ENCODE measurements at places on chromosomes 13 and 19.

DNA sequence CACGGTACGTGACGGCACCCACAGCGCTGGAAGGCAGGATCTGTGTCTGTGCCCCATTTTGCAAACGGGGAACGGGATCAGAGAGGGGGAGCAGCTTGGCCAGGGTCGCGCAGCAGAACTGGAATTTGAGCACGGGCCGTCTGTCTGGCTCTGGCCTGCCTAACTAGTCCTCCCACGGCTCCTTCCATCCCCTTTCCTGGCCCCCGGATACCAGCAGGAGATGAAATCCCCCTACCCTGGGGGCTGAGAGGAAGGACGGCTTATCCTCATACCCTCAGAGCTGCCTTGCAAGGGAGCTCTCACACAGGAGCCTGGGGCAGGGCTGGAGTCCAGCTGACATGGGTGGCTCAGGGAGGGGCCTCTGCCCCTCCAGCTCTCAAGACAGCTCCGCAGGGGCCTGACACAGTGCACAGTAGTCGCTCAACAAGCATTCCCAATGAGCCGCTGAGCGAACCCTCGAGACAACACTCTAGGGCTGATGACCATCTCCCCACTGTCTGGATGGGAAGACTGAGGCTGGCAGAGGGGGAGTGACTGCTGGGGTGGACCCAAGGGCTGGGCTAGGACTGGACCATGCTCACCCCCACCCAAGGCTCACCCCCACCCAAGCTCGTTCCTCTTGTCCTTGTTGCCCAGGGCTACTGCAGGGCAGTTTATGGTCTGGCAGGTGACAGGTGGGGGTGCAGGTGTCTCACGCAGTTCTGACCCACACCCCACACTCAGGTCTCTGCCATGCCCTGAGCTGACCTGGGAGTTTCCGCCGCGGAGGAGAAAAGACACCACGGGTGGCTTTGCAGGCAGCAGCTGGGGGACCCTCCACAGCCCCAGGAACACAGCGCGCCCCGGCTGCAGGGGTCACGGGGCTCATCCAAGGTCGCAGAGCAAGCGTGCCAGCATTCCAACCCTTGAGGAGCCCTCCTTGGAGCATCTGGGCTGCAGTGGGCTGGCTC lies 4.0 kb downstream of the ZBTB7A start:
- no peak for DNase-seq

- no peak for DNase-seq
These were observed 127.3 kb upstream of the EDNRB start for GRCh38 chr13:78045916-78046315.

DNA sequence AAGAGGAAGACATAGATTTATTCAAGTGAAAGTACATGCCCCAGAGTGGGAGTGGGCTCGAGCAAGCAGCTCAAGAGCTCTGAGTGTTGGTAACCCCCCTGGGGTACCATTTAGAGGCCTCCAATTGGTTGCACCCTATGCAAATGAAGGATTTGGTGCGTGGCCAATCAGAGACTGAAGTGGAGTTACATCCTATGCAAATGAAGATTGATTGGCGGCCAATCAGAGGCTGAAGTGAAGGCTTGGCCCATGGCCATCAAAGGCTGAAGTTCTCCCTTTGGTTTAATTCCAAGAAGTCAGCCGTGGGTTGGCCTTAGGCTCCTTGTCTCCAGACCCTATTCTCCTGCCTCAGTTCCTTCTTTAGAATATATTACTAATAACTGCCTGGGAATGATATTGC lies 12.9 kb upstream of the IGFL1 start:
- no peak for DNase-seq

DNA sequence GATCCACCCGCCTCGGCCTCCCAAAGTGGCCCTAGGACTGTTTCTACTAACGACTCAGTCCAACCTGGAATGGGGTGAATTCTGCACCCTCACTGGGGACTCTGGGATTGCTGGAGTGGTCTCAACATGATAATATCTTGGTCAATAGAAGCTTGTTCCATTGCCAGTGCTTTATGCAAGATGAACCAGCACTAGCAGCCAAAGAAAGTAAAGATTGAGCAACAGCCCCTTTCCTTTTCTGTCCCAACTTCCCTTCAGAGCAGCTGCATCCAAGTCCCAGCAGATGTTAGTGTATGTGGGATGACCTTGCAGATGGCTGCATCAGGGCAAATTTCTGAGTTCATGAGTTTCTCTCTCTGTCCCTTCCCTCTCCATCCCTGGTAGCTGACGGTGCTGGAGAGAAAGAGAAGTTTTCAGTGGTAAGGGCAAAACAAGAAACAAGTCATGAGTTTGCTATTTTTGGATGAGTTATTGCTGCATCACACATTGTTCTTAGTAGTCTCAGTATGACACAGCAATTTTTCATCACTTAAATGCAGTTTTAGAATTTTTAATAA lies 183.6 kb upstream of the EDNRB start:
- no peak for DNase-seq

- no peak for DNase-seq
These were observed 22.2 kb downstream of the AP2S1 start for GRCh38 chr19:46828484-46828883.
